ENCODE measurements at places on chromosomes 1 and 21.

- no peak for DNase-seq
Observed at GRCh38 chr1:6625584-6626149, 999 bp downstream of the THAP3 start.

DNA sequence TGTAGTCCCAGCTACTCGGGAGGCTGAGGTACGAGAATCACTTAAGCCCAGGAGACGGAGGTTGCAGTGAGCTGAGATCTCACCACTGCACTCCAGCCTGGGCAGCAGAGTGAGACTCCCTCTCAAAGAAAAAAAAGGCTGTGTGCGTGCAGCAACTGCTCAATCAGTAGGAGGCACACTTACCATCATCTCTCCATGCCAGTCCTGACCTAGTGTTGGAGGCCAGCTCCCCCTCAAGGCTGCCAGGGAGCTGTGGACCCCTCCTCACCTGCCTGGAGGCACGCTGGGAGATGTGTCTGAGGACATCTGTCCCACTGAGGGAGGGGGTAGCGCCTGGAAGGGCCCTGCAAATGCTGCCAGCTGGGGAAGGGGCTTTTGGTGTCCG lies 11.9 kb downstream of the RPS6KA1 start:
- DNase-seq, result no peak

DNA sequence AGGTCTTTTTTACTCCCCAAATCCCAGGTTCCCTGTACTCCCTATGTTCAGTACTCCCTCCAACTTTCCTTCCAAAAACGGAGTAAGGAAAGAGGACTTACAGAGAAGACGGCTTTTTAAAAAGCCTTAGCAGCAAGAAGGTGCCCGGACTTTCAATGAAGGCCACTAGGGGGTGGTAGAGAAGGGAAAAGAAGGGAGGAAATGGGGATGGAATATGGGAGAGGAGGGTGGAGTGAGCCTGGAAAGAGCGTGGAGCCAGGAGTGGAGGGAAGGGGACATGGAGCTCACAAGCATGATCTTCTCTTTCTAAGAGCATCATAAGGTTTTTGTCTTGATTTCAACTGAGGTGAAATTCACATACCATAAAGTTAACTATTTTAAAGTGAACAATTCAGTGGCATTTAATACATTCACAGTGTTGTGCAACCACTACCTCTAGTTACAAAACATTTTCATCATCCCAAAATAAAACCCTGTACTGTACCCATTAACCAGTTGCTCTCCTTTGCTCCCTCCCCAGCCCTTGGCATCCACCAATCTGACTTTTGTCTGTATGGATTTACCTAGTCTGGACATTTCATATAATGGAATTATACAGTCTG lies 129.9 kb downstream of the ZNF281 start:
- DNase-seq, result no peak

DNA sequence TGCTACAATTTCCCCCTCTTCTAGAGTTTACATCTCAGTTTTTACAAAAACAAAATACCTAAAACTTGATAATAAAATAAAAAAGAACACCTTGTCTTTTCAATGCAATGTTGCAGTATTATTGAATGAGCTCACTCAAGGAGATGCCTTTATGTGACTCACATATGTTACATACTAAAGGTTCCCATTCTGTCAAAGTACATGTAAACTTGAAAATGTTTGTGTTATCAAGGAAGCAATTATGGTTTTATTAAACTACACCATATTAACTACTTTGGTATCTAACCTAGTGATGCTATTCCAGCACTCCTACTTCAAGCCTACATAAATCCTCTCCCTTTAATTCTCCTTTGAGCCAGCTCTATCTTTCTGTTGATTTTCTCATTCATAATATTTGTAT lies 658.3 kb downstream of the PTPRC start:
- no peak for DNase-seq

Data from activated naive CD4-positive, alpha-beta T cell (primary cell).